Aorta (tissue), 5 donors: ENCODE measurements at places on chromosomes 7 and 10.

DNA sequence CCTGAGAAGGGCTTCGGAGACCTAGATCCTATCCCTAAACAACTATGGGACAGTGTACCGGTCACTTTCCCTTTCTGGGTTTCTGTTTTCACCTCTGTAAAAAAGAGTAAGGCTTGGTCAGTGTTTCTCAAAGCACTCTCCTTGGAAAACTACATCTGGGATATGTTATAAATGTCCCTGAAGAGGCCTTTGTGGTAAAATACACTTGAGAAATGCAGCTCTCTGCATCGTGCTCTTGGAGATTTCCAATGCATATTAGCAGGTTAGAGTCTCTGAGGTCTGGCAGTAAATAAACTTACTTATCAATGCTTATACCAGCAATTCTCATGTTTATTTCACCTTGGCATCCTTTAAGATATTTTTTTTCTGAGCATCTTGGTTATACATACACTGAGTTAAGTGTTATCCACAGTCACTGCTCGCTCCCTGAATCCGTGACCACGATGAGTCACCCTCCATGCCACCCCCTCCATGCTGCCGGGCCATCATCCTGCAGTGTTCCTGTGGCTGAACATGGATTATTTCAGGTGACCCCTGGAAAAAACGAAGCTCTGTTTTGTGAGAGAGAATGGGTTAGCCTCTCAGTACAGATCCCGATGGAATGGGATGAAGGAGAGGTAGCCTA is 3.3 kb upstream of the TBXAS1 start:
- no peak for DNase-seq

DNA sequence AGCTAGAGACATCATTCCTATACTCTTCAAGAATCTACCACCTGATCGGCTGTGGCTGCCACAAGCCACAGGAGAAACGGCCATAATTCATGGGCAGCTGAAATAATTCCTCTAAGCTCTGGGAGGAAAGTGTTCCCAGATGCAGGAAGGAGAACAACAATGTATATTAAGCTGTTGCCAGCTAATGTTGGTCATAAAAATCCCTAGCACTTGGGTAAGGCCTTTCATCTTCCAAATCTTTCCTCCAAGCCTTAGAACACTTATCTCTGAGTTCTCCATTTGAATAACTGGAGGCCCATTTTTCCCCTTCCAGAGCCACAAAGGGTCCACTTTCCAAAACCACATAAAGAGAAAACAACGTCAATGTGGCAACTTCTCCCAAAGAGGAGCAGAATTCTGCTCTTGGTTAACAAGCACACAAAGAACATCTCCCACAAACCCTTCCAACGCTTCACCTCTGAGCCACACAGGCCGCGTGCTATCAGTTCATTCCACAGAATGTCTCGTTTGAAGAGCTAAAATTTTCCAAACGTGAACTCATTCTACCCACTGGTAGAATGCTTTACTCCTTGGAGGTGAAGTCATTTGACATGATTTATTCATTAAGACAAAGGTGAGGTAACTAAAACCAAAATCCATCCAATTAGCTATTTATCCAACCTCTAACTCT is 11.2 kb downstream of the KCNMA1 start:
- no peak for DNase-seq

DNA sequence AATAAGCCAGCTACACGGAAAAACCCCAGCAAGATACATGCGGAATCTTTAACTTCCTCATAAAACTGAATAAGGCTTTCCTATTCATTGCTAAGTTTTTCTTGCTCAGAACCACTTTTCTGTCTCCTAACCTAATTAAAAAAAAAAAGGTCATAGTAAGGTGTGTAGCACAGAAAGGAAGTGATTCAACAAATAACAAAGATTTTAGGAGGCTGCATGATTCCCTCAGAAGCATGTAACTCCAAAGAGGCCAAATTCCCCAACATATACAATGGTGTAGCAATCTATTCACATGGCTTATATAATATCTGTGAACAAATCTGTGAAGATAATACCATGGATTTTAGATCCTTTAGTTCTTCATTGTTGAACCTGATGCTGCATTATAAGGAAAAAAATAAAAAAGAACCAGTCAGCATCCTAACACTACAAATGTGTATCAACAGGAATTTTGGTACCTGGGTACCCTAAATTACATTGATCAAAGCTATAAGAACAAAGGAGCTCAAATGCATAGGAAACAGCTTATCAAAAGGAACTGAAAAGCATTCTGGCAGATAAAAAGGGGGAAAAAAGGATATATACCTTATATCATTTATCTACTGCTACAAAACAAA is 63.8 kb downstream of the IMMP2L start:
- DNase-seq, result no peak

- no peak for DNase-seq
Measured at GRCh38 chr7:26008428-26008827, 143.6 kb upstream of the NFE2L3 start.

GRCh38 chr7:37670436-37670835 is 13.1 kb upstream of the GPR141 start:
- no peak for DNase-seq

- no peak for DNase-seq
Measured at GRCh38 chr7:83861-84632, 108.3 kb upstream of the FAM20C start.

GRCh38 chr10:79628083-79628482 is 17.3 kb downstream of the SFTPA1 start:
- DNase-seq, result no peak

DNA sequence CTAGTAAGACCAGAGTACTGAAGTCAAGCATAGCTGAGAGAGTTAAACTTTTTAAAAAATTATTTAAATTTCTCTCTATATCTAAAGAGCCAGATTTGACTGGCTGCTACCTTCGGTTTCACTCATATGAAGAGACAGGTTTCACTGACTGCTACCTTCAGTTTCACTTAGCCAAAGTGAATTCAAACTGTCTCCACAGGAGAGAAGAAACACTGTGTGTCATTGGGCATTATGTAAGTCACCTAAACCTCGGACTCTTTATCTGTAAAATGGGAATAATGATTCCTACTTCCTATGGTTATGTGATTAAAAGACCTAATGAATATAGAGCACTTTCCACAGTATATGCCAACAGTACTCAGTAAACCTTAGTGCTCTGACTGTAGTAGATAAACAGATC is 41.6 kb upstream of the MET start:
- DNase-seq, result no peak

DNA sequence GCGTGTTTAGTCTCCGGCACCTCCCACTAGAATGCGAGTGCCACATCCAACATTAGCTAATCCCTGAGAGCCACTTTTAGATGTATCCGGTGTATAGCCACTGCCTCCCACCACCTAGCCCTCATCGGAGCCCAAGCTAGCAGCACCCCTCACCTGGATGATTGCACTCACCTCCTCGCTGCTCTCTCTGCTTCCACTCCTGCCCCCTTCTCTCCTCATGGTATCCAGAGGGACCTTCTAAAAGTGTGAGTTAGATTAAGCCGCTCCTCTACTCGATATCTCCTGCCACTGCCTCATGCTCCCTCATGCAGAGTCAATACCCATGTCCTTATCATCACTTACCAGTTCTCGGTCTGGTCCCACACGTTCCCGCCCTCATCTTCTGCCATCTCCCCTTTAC is 125.3 kb downstream of the RAB11FIP2 start:
- no peak for DNase-seq

DNA sequence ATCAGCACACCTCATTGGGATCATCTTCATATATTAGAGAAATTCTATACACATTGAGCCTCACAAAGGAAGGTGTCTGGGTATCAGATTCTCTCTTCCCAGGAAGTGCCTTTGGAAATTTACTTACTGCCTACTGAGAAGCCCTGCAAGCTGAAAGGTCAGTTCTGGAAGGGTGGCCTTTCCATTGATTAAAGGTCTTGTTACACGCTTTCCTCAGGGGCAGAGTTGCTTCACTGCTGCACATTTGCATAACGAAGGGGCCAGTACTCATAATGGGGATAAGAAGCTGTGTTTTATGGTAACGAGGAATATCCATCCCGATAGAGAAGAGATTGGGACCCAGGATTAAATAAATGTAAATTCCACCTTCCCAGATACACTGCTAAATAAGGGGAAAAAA is 19.4 kb upstream of the IL15RA start:
- no peak for DNase-seq

DNA sequence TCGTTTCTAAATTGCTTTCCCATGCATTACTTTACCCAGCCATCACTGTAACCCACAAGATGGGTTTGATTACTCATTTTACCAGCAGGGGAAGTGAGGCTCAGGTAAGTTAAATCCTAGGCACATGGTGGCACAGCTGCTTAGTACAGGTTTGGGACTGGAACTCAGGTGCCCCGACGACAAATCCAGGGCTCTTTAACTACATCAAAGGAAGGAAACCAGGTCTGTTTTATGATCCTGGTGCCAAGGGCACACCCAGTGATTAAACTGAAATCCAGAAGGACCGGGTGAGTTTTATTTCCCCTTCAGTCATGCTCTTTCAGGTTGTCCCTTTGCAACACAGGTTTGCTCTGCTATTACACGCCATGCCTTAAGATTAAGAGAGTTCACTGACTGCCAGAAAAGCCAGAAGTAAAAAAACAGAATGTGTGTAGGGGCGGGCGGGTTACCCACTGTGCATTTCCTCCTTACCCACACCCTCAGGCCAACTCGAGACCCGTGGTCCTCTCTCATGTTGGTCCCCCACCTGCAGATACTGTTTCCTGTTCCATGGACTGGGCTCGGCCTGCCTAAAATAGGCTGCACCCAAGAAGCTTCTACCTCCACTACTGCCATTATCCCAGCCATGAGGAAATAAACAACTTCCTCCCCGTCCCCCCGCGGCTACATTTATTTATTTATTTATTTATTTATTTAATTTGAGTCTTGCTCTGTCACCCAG is 55.1 kb upstream of the KDM7A start:
- no peak for DNase-seq

DNA sequence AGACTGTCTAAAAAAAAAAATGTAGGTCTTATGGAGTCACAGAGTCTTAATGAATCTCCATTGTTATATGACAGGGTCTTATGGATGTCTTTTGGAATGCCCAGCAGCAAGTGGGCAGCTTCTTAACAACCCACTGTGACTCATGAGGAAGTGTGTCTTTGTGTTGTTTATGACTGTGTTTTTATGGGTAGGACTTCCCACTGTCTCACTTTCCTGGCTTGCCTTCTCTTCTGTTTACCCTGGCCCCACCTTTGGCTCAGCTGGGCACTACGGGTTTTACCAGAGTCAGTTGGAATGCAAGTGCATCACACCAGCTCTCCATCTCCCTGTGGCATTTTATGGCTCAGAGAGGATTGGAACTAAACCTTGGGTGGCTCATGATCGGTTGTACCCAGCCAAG is 580.5 kb downstream of the AUTS2 start:
- DNase-seq, result no peak
